ENCODE measurements at places on chromosomes 1 and 21. TPM values are rescaled to one million over a fixed set of nuclear protein-coding genes. Genes with fewer than 3 reads are reported as not detected.
A peak's percentile ranks its signal among the peaks of the same experiment; 100 is the strongest.

GRCh38 chr1:45335855-45336324 is 4.1 kb upstream of the TOE1 start:
- no peak for DNase-seq

DNA sequence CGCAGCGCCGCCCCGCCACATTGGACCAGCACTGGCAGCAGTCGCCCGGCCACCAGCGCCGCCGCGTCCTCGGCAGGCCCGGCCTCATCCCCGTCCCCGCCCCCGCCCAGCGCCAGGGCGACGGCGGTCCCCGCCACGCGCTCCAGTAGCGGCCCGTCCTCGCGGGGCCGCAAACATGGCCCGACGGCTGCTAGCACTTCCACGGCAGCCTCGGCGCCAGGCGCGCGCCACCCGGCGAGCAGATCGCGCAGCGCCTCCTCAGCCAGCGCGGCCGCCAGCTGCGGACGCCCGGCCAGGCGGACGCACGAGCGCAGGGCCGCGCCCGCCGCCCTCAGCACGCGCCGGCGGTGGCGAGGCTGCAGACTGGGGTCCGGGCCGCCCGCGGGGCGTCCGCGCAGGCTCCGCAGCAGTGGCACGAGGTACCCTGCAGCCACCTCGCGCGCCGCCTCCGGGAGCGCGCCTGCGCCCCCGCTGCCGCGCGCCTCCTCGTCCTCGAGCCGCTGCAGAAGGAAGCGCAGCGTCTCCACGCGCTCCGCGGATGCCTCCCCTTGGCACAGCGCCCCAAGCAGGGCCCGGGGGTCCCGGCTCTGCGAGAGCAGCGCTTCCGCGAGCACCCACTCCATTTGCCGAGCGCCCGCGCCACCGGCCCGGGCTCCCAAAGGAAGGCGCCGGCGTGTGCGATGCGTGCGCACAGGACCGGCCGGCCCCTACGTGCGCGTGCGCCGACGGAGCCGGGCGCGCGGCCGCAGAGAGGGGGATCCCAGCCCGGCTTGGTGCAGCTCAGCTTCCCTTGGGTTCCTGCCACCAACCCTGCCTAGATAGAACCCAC is at the start of gene TARBP1:
TARBP1 (minus strand) TSS at position 699 of the 829 bp plus-strand sequence; CDS start at position 623, 76 bp downstream.
- DNase-seq = peak; percentile 96

- DNase-seq = peak; percentile 90
These were observed 9.0 kb downstream of the IGSF9 start for GRCh38 chr1:159936273-159936904.

PTPN7 gene
- not detected for polyA plus RNA-seq

- no peak for DNase-seq
These were observed 8.3 kb upstream of the CD55 start for GRCh38 chr1:207313131-207313530.

APOBEC4 gene
- polyA plus RNA-seq = not detected

- no peak for DNase-seq
These were observed 14.8 kb upstream of the CASQ2 start for GRCh38 chr1:115783311-115783710.

DNA sequence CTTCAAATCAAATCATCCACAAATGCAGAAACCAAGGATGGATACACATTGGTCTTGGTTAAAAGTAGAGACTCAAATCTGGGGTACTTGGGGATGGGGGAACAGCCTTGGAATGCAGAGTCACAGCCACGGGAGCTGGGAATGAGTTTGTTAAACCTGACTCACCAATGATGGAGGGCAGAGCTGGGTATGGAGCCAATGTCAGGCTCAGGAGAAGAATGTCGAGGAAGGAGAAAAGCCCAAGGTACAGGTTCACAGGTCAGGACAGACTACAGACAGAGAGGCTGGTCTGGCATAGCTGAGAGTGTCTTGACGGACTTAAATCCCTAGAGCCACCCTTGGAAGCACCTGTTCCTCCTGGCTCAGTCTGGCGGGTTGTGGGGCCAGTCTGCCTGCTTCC is 237.6 kb downstream of the NTNG1 start:
- DNase-seq = no peak

GRCh38 chr1:214637722-214638458 is 34.9 kb downstream of the CENPF start:
- no peak for DNase-seq

- no peak for DNase-seq
These were observed 376.4 kb downstream of the PCP4 start for GRCh38 chr21:40243685-40244084.

- DNase-seq = no peak
These were observed 1.6 kb upstream of the CTSK start for GRCh38 chr1:150809651-150810050.

GRCh38 chr1:145956781-145957442 is 905 bp downstream of the LIX1L start:
- DNase-seq = no peak

HEYL gene
- polyA plus RNA-seq = not detected

PADI4 gene
- not detected for polyA plus RNA-seq

DNA sequence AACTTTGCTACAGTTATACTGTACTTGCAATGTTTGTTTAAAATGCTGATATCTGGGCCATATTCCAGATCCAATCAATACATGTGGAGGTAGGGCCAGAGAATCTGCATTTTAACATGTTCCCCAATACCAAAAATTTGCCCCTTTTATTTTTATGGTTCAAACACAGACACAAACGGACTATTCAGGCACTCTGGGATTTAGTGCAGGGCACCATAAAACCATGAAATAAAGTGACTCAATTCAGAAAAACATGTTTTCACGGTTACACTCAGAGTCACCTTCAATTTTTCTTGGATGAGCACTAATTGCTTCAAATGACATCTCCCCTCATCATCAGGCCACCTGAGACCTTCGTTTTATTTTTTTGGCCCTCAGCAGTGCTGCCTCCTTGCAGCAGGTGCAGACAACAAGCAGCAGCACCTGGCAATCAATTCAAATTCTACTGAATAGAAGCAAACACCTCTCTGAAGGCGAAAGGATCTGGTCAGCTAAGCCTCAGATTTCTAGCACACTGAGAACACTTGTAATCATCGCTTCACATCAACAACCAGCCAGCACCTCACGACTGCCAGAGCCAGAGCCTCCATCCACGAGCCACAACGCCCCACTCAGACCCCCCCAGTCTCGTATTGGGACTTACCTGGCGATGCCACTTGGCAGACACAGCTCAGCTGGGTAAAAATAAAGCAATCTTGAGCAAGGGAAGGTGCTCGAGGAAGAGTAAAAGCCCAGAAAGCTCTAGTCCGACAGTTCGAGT is 1.1 kb downstream of the ERO1B start:
- DNase-seq = peak; percentile 23

CLCA4 gene
- not detected for polyA plus RNA-seq

DNA sequence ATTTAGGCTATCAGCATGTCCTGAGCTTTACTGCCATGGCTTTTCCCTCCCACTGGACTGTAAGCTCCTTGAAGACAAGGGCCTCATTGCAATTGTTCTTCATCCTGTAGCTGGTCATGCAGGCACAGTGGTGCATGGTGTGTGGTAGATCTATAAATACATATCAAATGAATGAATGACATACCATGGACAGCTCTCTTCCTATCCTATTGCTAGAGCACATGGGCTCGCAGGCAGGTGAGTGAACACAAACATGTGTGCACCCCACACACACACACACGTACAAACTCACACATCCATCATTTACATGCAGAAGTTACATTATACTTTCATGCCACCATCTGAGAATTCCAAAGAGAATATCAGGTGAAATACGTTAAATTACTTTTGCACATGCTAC is 172.9 kb upstream of the RUNX1 start:
- DNase-seq = no peak

GRCh38 chr1:161200992-161201835 is 953 bp upstream of the NDUFS2 start:
- no peak for DNase-seq

DNA sequence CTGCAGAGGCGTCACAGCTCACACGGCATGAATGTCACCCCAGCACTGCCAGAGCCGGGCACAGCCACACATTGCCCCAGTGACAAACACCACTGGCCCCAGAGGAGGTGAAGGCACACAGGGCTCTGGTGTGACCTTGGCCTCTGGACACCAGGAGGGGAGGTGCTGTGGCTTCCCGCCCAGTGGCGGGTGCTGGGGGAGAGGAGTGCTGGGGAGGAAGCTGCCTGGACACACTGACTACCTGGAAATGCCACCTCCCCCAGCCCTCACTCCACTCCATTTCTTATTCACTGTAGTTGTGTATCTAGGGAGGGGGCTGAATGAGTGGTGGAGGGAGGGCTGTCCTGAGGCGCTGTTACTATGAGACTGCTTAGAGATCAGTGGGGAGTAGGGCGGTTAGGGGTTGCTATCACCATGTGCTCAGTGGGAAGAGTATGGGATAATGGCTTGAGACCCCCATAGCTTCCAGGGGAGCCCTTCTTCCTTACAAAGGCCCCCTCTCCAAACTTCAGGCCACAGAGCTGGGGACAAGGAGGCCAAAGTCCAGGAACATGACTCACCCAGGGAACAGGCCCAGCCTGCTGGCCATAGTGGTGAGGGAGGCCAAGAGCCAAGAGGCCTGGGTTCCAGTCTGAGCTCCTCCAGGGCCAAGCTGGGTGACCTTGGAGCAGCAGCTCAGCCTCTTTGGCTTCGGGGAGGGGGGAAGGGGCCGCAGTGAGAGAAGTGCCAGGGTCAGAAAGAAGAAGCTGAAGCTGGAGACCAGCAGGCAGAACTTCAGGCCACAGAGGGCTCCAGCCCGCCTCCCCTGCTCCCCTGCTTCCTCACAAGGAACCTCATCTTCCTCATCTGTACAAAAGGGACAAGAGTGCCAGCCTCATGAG is 40.1 kb downstream of the AHDC1 start:
- no peak for DNase-seq

GRCh38 chr1:234214129-234214910 is 158.9 kb upstream of the COA6 start:
- peak; percentile 87 for DNase-seq

DNA sequence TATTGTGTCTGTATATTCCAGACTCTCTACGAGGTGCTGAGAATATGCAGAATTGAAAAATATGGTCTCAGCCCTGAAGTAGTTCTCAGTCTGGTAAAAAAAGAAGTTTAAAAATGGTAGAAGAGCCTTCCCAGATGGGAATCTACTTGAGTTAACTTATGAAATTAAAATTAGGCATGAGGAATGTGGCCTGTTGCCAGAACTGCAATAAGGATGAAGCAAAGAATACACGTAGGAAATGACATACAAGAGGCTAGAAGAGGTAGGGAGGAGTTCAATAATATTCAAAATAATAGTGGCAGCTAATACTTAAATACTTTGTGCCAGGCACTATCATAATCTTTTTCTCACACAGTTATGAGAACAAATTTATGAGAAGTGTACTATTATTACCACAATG is 6.3 kb downstream of the ASPM start:
- DNase-seq = no peak

DNA sequence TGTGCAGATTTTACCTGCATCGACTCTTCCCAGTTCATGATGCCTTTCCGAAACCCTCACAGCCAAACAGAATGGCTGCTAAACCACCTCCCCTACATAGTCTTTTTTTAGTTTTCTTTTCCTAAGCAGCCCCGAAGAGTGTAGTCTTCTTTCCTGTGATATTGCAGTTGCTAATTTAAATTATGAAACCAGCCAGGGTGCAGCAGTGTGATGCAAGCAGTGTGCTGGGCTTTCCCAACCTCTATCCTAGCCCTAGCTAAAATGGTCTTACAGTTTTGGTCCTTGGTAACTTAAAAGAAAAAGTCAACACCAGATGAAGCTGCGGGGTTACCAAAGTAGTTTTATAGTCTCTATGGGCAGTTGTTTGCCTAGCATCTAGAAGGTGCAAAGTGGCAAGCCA is 82.0 kb upstream of the GCLM start:
- no peak for DNase-seq

GNAT2 gene
- polyA plus RNA-seq = 0.16 TPM

DPYD gene
- 24.5 TPM for polyA plus RNA-seq

DNA sequence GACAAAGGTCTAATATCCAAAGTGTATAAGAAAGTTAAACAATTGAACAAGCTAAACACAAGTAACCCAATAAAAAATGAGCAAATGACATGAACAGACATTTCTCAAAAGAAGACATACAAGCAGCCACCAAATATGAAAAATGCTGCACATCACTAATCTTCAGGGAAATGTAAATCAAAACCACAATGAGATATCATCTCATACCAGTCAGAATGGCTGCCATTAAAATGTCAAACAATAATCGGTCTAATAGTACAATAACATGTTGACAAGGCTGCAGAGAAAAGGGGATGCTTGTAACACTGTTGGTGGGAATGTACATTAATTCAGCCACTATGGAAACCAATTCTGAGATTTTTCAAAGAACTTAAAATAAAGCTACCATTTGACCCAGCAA is 264.1 kb downstream of the AKT3 start:
- no peak for DNase-seq

DNA sequence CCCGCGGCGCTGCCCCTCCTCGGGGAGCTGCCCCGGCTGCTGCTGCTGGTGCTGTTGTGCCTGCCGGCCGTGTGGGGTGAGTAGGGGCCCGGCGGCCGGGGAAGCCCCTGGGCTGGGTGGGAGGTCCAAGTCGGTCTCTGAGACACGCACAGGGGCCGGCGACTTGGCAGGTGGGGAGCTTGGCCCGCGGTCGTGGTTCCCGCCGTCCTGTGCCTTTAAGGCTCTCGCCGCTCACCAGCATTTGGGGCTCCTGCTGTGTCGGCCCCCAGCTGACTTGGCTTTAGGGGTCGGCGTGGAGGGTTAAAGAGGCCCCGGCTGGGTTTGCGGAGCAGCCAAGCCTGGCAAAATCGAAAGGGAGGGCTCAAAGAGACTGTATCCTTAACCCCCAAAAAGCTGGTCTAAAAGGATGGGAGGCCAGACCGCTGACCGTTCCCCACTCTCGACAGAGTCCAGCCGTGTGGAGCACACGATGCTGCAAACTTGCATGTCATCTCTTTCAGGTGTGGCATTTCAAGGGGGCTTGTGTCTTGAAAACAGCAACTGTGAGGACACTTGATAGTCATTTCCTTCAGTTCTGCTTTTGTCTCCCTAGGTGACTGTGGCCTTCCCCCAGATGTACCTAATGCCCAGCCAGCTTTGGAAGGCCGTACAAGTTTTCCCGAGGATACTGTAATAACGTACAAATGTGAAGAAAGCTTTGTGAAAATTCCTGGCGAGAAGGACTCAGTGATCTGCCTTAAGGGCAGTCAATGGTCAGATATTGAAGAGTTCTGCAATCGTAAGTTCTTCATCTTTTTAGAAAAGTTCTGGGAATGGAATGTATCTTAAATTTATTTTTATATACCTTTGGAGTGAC is 540 bp downstream of the CD55 start:
- DNase-seq = no peak

DNA sequence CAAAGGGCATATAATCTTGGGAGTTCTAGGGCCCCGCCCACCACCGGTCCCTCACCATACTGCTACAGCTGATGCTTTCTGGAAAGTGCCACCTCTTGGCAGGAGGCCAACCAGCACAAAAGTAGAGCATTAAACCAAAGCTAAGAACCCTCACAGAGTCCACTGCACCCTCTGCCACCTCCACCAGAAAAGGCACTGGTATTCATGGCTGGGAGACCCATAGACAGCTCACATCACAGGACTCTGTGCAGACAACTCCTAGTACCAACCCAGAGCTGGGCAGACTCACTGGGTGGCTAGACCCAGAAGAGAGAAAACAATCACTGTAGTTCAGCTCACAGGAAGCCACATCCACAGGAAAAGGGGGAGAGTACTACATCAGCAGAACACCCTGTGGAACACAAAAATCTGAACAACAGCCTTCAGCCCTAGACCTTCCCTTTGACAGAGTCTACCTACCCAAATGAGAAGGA is 10.8 kb downstream of the THEM4 start:
- DNase-seq = no peak

Measured in SK-N-SH (cell line).